ENCODE measurements at places on chromosomes 5 and 9. TPM values are rescaled to one million over a fixed set of nuclear protein-coding genes. Genes with fewer than 3 reads are reported as not detected.

DNA sequence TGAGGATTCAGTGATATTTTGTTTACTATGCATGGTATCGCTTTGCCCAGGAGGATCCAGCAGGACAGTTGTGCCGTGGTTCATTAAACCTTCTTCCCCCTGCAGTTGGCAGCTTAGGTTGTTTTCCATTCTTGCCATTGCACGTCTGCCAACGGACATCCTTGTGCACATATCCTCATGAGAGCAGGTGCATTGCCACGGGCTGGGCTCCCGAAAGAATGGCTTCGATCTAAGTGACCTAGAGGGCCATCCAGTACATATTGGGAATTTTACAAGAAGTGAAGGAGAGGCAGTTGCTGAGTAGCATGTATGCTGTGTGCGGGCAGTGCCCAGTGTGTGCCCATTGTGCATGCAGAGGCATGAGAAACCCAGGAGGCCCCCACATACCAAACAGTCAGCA is 22.1 kb downstream of the HRH2 start:
- no peaks in the 10 kb centered on the region for H3K27me3 ChIP-seq
- H3K36me3 ChIP-seq = peaks cover 14% of the 10 kb centered on the region
- H3K4me3 ChIP-seq = no peak overlapping the region
- H3K27ac ChIP-seq = no peak overlapping the region

- H3K36me3 ChIP-seq = no peaks in the 10 kb centered on the region
- no peaks in the 10 kb centered on the region for H3K27me3 ChIP-seq
- no peaks in the 10 kb centered on the region for H3K4me1 ChIP-seq
- H3K4me3 ChIP-seq = no peak overlapping the region
- no peak overlapping the region for H3K27ac ChIP-seq
- no peak for DNase-seq
Observed at GRCh38 chr9:6096821-6097220, 81.4 kb upstream of the RANBP6 start.

DNA sequence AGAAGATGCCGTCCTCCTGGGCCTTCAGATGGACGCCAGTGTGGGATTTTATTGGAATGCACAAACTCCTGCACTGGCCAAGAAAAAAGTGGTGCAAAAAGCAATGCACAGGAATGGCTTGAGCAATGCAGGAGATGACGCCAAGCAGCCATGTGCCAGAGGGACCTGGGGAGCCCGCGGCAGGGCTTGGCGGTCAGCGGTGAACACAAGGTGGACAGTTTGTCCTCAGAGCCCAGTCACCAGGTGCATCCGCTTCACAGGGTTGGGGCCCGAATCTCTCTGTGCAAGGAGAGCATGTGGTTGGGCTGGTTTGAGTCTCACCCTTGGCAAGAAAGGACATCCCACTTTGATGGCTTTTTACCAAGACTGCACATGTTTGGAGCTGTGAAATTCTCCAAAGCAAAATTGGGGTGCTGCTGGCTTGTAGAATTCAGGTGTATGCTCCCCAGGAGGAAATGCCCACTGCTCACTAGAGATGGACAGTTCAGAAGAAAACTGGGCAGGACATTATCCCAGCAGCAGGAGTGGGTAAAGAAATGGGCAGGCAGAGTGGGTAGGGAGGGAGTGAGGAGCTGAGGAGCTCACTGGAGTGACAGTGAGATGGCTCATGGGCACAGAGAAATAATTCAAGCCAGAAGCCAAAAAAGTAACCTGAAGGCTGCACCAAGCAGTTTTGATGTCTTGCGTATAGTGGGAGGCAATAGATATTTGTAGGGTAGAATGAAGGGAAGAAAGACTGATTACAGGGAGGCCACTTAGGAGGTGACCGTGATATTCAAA is 463.9 kb downstream of the MTRR start:
- no peak for DNase-seq
- H3K4me1 ChIP-seq = no peaks in the 10 kb centered on the region
- no peaks in the 10 kb centered on the region for H3K36me3 ChIP-seq
- no peaks in the 10 kb centered on the region for H3K27me3 ChIP-seq
- H3K4me3 ChIP-seq = no peak overlapping the region

- H3K27ac ChIP-seq = no peak overlapping the region
- H3K4me1 ChIP-seq = 0 out of 2 replicates have a peak, but pooled peaks cover 2% of the 10 kb centered on the region
- H3K36me3 ChIP-seq = no peaks in the 10 kb centered on the region
- peak; percentile 78 for DNase-seq
- H3K4me3 ChIP-seq = no peak overlapping the region
Observed at GRCh38 chr9:34985311-34985899, 4.1 kb upstream of the DNAJB5 start.

- H3K4me3 ChIP-seq = no peak overlapping the region
- H3K27ac ChIP-seq = no peak overlapping the region
- no peaks in the 10 kb centered on the region for H3K36me3 ChIP-seq
- DNase-seq = no peak
- H3K4me1 ChIP-seq = no peaks in the 10 kb centered on the region
Observed at GRCh38 chr5:93092349-93093105, 488.5 kb downstream of the NR2F1-AS1 start.

- no peaks in the 10 kb centered on the region for H3K36me3 ChIP-seq
- no peak overlapping the region for H3K27ac ChIP-seq
- DNase-seq = no peak
- no peaks in the 10 kb centered on the region for H3K4me1 ChIP-seq
Observed at GRCh38 chr9:110476251-110476650, 103.3 kb downstream of the SVEP1 start.

DNA sequence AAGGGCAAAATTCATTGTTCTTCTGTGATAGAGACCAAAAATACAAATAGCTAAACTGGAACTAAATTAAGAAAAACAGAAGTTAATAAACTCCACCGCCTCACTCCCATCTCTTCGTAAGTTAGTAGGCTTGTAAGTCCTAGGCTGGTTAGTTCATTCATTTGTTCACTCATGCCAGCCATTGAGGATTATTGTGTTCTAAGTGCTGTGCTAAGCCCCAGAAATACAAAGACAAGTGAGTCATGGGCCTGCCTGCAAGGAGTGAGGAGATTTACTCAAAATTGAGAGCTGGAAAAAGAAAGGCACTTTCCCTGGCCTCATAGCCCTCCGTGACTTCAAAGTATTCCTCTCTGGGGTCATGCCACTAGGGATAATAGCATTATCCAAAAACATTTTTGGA is 8.5 kb downstream of the DOCK8 start:
- H3K27ac ChIP-seq = no peak overlapping the region
- no peak overlapping the region for H3K4me3 ChIP-seq
- no peaks in the 10 kb centered on the region for H3K27me3 ChIP-seq
- H3K36me3 ChIP-seq = no peaks in the 10 kb centered on the region
- no peaks in the 10 kb centered on the region for H3K4me1 ChIP-seq

GRCh38 chr9:6076851-6077250 is 61.4 kb upstream of the RANBP6 start:
- no peaks in the 10 kb centered on the region for H3K36me3 ChIP-seq
- no peak overlapping the region for H3K4me3 ChIP-seq
- no peaks in the 10 kb centered on the region for H3K27me3 ChIP-seq
- DNase-seq = no peak
- no peak overlapping the region for H3K27ac ChIP-seq

GRCh38 chr5:176754376-176754973 is 55.9 kb upstream of the UNC5A start:
- H3K27me3 ChIP-seq = no peaks in the 10 kb centered on the region
- DNase-seq = no peak
- H3K27ac ChIP-seq = no peak overlapping the region
- no peaks in the 10 kb centered on the region for H3K36me3 ChIP-seq
- no peak overlapping the region for H3K4me3 ChIP-seq

GRCh38 chr5:59177644-59178043 is 594.8 kb downstream of the RAB3C start:
- H3K36me3 ChIP-seq = no peaks in the 10 kb centered on the region
- DNase-seq = no peak
- no peak overlapping the region for H3K27ac ChIP-seq
- H3K4me1 ChIP-seq = peaks cover under 1% of the 10 kb centered on the region

GRCh38 chr5:26482076-26482809 is 556.1 kb downstream of the CDH9 start:
- H3K27me3 ChIP-seq = no peaks in the 10 kb centered on the region
- no peak for DNase-seq
- no peak overlapping the region for H3K4me3 ChIP-seq
- no peaks in the 10 kb centered on the region for H3K4me1 ChIP-seq
- peaks cover 5% of the 10 kb centered on the region for H3K36me3 ChIP-seq
- H3K27ac ChIP-seq = no peak overlapping the region

- DNase-seq = peak; percentile 45
- no peaks in the 10 kb centered on the region for H3K4me1 ChIP-seq
- peaks cover 4% of the 10 kb centered on the region for H3K36me3 ChIP-seq
- no peak within 1 kb of the TSS for H3K27ac ChIP-seq
Observed at GRCh38 chr9:109498195-109499092, at the start of gene PTPN3. PTPN3 (minus strand) TSS chr9:109498307; CDS start chr9:109463434, 34,873 bp downstream.

GRCh38 chr9:90774071-90774470 is 27.5 kb upstream of the SYK start:
- H3K27ac ChIP-seq = no peak overlapping the region
- no peaks in the 10 kb centered on the region for H3K27me3 ChIP-seq
- no peak overlapping the region for H3K4me3 ChIP-seq
- no peak for DNase-seq
- peaks cover 7% of the 10 kb centered on the region for H3K36me3 ChIP-seq

DNA sequence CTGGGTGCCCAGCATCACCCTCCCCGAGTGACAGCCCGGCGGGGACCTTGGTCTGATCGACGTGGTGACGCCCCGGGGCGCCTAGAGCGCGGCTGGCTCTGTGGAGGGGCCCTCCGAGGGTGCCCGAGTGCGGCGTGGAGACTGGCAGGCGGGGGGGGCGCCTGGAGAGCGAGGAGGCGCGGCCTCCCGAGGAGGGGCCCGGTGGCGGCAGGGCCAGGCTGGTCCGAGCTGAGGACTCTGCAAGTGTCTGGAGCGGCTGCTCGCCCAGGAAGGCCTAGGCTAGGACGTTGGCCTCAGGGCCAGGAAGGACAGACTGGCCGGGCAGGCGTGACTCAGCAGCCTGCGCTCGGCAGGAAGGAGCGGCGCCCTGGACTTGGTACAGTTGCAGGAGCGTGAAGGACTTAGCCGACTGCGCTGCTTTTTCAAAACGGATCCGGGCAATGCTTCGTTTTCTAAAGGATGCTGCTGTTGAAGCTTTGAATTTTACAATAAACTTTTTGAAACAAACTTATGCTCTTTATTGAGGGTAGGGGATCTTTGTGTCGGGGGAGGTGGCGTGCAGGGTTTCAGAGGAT is 1.3 kb downstream of the GADD45G start:
- no peak overlapping the region for H3K27ac ChIP-seq
- peak overlapping the region; percentile 92 for H3K4me3 ChIP-seq
- H3K4me1 ChIP-seq = no peaks in the 10 kb centered on the region
- no peaks in the 10 kb centered on the region for H3K27me3 ChIP-seq

GRCh38 chr9:36328798-36329411 is 70.7 kb upstream of the GNE start:
- H3K27me3 ChIP-seq = no peaks in the 10 kb centered on the region
- H3K27ac ChIP-seq = no peak overlapping the region
- DNase-seq = no peak
- no peak overlapping the region for H3K4me3 ChIP-seq

DNA sequence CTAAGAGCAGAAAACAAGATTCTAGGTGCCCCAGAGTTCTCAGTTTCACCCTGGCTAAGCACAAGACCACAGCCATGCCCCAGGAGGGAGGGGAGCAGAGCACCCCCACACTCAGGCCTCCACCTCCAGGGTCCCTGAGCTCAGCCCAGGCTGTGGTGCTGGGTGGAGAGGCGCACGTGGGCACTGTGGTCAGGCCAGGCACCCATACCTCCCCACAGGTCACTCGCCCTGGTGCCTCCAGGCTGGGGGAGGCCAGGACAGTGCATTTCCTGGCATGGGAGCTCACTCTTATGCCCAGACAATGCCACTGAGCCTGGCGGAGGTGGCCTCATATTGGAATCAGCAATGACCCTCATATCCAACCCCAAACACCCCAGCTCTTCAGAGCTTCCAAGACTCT is 78.8 kb downstream of the HRH2 start:
- H3K27ac ChIP-seq = no peak overlapping the region
- DNase-seq = no peak
- no peaks in the 10 kb centered on the region for H3K36me3 ChIP-seq
- no peak overlapping the region for H3K4me3 ChIP-seq

DNA sequence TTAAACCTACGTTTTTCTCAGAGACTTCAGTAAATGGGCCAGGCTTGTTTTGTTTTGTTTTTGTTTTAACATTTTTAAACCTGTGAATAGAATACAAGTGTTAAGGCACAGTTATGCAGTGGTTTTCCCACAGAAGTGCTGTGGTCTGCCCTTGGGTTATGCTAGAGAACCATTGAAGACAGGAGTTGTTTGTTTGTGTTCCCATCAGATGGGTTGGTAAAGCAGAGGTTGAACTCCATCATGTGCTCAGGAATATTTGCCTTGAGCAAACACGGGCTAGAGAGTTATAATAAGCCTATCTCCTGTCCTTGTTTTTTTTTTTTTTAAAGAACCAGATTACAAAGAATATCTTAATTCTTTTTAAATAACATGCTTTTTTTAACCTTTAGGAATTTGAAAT is 28.5 kb downstream of the RHOBTB3 start:
- H3K4me3 ChIP-seq = no peak overlapping the region
- H3K4me1 ChIP-seq = no peaks in the 10 kb centered on the region
- no peak for DNase-seq

GRCh38 chr5:138179277-138179857 is 455 bp downstream of the KIF20A start:
- H3K4me3 ChIP-seq = no peak overlapping the region
- peak; percentile 27 for DNase-seq
- no peaks in the 10 kb centered on the region for H3K27me3 ChIP-seq
- no peaks in the 10 kb centered on the region for H3K4me1 ChIP-seq
- H3K27ac ChIP-seq = peak overlapping the region; percentile 12
- peaks cover 34% of the 10 kb centered on the region for H3K36me3 ChIP-seq

GRCh38 chr5:139664086-139664693 is 16.0 kb downstream of the CXXC5 start:
- H3K36me3 ChIP-seq = peaks cover 14% of the 10 kb centered on the region
- H3K4me3 ChIP-seq = no peak overlapping the region
- H3K4me1 ChIP-seq = peaks cover 16% of the 10 kb centered on the region
- no peaks in the 10 kb centered on the region for H3K27me3 ChIP-seq
- DNase-seq = no peak

- H3K4me1 ChIP-seq = no peaks in the 10 kb centered on the region
- no peak overlapping the region for H3K27ac ChIP-seq
- H3K36me3 ChIP-seq = peaks cover 12% of the 10 kb centered on the region
- H3K27me3 ChIP-seq = no peaks in the 10 kb centered on the region
- no peak overlapping the region for H3K4me3 ChIP-seq
Observed at GRCh38 chr9:37449862-37450632, 15.2 kb downstream of the ZBTB5 start.

DNA sequence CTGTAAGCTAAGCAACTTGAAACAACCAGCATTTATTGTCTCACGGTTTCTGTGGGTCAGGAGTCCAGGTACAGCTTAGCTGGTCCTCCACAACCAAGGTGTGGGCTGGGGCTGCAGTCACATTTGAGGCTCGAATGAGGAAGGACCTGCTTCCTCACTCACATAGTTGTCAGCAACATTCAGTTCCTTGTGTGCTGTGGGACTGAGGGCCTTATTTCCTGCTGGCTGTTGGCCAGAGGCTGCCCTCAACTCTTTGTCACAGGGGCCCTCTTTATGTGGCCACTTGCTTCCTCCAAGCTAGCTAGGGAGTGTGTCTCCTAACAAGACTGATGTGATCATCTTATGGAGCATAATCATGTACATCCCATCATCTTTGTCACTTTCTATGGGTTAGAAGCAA is 29.2 kb upstream of the SEMA4D start:
- no peak overlapping the region for H3K4me3 ChIP-seq
- no peak for DNase-seq
- 0 out of 2 replicates have a peak, but pooled peaks cover 4% of the 10 kb centered on the region for H3K36me3 ChIP-seq
- H3K27ac ChIP-seq = no peak overlapping the region

Gene NEUROG1
- not detected for total RNA-seq

Gene TTF1
- 26.9 TPM for total RNA-seq

Gene GLRA1
- not detected for total RNA-seq

Gene PTGES
- total RNA-seq = 2.4 TPM

Gene NME5
- total RNA-seq = 0.66 TPM

Gene INSL4
- not detected for total RNA-seq

Gene CCL28
- total RNA-seq = not detected

Gene HMGCS1
- total RNA-seq = 147 TPM

Gene DBH
- total RNA-seq = not detected

Gene GARIN3
- not detected for total RNA-seq

Gene TMC1
- 2.5 TPM for total RNA-seq

Measured in H9 (cell line).